ENCODE measurements at places on chromosomes 11 and 22.
A peak's percentile ranks its signal among the peaks of the same experiment; 100 is the strongest.

- no peak for DNase-seq
These were observed 3.9 kb downstream of the RHOG start for GRCh38 chr11:3836903-3837302.

DNA sequence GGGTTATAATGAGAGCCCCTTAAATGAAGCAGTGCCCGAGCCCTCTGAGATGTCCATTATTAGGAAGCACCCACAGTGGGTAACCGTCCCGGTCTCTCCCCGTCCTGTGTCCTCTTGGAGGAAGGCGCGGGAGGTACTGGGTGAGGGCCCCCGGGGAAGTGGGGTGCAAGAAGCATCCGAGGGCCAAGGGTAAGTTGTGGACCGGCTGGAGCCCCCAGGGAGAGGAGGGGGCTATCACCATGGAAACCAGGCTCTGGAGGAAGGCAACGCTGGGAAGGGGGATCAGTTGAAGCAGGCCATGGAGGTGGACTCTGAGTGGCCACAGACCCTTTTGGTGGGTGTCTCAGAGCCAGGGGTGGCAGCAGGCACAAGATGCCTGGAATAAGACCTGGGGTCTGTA, 173.6 kb downstream of the ST3GAL4 start:
- no peak for DNase-seq

DNA sequence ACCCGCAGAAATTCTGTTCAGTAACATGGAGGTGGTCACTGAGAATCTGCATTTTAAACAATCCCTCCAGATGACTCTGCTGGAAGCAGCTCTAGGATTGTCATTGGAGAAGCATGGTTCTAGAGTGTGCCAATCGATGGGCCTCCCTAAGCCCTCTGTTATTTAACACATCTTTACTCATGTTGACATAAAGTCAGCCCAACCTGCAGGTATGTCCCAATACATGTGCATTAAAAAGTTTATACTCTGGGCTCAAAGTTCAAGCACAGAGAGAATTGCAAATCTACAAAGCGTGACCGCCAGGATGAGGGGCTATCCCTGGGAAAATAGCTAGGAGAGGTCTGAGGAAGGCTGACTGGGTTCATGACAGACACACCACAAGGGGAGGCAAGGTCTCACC, 116.4 kb downstream of the KIRREL3 start:
- no peak for DNase-seq

- DNase-seq: peak; percentile 10
These were observed 92.8 kb upstream of the FIBIN start for GRCh38 chr11:26901162-26901561.

DNA sequence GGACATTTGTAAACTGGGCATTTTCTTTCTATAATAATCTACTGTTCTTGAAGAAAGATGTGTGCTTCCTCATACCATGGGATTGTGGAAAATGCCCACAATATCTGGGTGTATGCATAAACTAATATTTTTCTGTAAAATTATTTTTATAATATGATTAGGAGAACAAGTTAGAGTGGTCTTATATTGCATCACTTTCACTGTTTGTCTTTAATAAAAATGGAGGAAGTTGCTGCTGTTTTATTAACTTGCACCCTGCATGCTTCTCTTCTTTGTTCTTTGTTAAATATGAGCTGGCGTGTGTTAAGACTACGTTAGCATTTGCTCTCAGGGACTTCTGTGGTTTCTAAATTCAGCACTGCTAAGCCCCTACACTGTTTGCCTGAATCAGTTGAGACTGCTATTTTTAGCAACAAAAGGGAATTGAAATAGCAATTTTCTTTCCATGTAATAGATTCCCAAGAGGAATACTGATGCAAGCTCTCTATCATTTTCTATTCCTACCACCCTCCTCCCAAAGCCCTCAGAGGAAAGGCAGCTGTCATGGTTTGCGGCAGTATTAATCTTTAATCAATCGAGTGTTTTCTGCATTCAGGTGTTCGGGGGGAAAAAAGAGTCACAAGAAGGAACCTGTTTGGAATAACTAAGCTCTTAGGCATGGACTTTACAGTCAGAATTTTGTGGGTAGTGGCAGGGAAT, 56.1 kb downstream of the HSD17B12 start:
- DNase-seq: no peak

- no peak for DNase-seq
These were observed 2.9 kb downstream of the IFITM5 start for GRCh38 chr11:296171-297050.

- DNase-seq: no peak
These were observed 569 bp upstream of the YPEL1 start for GRCh38 chr22:21736084-21736642.

GRCh38 chr11:115871161-115871760, 367.0 kb upstream of the CADM1 start:
- no peak for DNase-seq

DNA sequence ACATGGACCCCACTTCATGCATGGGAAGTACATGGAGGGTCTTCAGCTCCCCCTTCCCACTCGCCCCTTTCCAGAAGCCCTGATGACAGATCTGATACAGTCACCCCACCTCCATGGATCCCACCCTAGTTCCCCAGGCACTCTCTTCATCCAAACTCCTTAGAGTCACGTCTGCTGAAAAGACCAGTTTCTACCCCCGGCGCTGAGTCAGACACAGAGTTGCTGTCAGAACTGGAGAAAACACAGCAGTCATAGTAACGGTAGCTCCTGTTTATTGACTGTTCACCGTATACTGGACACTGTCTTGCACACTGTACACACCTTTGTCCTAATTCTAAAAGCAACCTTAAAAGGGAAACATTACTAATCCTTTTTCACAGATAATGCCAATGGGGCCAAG, 29.1 kb downstream of the DRD2 start:
- no peak for DNase-seq

- DNase-seq: no peak
These were observed 166.1 kb downstream of the ADAMTS15 start for GRCh38 chr11:130614591-130614990.

All from epithelial cell of proximal tubule (primary cell).